ENCODE measurements at places on chromosomes 7 and 10.

DNA sequence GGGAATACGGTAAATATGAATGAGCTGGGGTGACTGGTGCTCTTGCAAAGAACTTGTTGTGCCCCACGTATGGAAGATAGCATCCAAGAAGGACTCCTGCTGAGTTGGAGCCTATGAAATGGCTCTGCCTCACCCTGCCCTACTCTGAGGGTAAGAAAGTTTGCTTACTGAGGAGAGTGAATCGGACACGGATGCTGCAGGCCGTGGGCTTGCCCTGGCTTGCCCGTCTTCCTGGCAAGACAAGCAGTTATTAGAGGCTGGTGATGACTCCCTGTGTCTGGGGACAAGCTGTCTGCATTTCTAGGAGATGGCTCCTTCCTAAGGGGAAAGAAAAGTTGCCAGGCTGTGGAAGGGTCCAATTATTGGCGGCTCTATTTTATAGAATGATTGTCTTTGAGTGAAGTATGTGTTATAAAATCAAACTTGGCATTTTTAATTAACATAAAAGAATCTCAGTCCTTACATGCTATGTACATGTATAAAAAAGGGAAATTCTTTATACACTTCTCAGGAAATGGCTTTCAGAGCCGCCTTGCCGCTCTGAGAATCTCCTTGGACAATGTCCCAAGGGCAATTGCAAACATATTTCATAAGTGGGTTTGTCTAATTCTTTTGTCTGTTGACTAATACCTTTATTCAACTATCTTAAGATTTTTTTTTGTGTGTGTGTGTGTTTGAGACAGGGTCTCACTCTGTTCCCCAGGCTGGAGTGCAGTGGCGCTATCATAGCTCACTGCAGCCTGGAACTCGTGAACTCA, 64.6 kb downstream of the CYP26A1 start:
- DNase-seq, result no peak

- no peak for DNase-seq
These were observed 9.0 kb upstream of the CYP3A4 start for GRCh38 chr7:99792967-99793366.

- no peak for DNase-seq
These were observed 54.9 kb downstream of the ITIH5 start for GRCh38 chr10:7611909-7612308.

- peak; percentile 50 for DNase-seq
These were observed 54.8 kb downstream of the DAGLB start for GRCh38 chr7:6392712-6393666.

- DNase-seq, result no peak
These were observed 82.1 kb downstream of the AVL9 start for GRCh38 chr7:32577421-32577820.

- DNase-seq, result no peak
These were observed 32.4 kb upstream of the INPP5F start for GRCh38 chr10:119693262-119693957.

- DNase-seq, result no peak
These were observed 476.9 kb downstream of the KCNMA1 start for GRCh38 chr10:77160679-77161078.

DNA sequence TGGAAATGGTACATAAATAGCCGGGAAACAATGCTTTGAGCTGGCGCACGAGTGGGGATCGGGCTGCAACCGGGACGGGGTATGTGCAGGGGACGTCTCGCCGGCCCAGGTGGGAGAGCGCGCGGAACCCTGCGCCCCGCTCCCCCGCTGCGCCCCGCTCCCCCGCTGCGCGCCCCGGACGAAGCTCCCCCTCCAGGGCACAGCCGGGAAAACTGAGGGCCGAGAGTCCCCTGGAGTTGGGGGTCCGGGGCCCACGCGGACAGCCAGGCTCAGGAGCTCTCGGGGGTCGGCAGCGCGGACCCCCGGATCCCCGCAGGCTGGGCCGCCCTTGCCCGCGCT, 514 bp downstream of the RADIL start:
- DNase-seq, result no peak

- DNase-seq, result no peak
These were observed 18.0 kb upstream of the SLF2 start for GRCh38 chr10:100894589-100895294.

DNA sequence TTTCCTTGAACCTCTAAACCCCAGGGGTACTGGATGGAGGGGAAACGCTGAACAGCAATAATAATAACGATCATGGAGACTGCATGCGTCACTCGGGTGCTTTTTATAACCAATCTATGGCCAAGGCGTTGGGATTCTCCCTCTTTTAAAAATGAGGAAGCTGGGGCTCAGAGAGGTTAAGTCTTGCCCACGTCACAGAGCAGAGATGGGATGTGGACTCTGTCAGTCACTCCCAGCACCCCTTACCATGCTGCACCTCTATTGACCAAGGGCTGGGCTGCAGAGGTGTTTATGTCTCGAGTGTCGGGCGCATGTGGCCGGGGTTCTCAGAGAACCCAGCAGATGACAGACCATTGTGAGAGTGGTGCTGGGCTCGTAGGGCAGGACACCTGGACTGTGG, 129.9 kb downstream of the CDH23 start:
- DNase-seq, result no peak
